ENCODE measurements at places on chromosomes 13 and 19.

DNA sequence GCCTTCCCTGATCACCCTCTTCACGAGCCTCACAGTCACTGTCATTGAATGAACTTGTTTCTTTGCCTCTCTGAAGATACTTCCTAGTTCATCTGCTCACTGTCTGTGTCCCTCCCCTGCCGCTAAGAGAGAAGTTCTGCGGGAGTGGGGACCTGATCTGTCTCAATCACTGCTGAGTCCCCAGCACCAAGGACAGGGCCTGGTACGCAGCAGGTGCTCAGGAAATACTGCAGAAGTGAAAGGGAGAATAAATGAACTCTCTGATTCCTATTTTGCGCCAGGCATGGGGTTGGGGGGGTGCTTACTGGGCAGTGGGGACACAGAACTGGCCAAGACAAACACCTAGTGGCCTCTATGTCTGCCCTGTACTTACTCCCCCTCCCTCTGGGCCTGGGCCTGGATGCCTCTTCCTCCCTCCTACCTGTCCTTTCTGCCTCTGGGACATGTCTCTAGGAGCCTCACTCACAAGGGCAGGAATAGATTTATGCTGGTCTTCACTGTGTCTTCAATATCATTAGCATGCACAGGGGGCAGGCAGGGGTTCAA, 17.5 kb downstream of the FCGBP start:
- DNase-seq, result no peak

GRCh38 chr19:43752287-43752875, 2.4 kb downstream of the SMG9 start:
- no peak for DNase-seq

DNA sequence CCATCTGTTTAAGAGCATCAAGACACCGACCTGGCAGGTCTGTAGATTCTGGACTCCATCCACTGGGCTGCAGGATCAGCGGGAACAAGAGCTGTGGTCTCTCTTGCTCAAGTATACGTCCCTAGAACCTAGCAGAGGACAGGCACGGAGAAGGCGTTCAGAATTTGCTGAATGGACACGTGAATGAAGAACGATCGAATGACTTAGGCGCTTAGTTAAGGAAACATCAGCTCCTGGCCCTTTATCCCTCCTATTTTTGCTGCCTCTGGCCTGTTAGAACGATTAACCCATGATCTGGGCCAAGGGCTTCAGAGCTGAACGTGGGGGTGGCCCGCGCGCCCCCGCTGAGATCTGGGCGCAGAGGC, 953 bp downstream of the DZIP1 start:
- DNase-seq, result peak; percentile 6

DNA sequence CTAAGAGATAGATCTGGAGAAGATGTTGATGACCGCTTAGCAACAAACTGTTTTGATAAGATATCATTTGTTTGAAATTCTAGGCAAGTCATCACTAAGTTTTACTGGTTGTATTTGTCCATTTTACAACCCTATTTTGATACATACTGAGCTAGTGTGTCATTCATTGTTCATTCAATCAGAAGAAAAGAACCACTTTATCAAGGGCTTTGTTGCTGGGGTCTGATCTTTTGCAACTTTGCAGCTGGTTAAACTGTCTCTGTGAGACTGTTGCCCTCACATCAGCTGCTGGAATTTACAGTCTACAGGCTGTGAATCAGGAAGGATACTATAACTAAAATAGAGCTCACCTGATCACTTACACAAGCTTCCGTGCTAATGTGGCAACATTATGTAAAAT, 290.5 kb downstream of the RFC3 start:
- DNase-seq, result no peak

DNA sequence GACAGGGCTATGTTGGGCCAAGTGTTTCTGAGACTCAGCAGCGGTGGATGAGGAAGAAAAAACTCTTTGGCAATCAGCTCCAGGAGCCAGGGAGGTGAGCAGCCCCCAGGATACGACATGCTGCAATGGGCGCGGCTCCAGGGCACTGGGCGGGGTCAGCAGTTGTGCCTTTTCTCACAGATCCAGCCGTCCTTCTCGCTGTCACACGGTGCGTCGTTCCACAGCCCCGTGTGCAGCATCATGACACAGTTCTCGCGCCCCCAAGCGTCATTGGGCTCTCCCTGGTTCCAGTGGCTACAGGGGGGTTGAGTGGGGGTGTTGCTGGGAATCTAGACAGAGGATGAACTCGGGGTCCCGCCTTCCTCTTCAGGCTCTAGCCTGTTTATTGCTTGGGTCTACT, 2.7 kb downstream of the CLEC4G start:
- DNase-seq, result no peak

DNA sequence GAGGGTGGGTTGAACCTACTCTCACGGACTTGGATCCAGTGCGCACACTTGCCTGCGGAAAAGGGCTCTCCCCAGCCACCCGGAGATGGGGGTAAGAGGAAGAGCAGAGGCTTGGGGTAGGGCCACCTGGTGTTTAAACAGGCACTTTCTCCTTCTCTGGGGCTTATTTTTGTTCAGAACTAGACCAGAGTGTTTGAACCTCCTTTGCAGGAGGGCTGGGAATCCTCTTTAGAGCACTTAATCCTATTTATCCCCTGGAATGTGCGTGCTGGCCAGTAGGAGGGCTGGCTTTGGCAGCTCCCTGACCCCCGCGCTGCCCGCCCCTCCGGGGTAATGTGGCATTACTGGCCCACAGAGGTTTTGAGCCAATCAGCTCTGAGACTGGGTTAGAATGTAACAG, 2.0 kb downstream of the RGS9BP start:
- DNase-seq, result no peak

DNA sequence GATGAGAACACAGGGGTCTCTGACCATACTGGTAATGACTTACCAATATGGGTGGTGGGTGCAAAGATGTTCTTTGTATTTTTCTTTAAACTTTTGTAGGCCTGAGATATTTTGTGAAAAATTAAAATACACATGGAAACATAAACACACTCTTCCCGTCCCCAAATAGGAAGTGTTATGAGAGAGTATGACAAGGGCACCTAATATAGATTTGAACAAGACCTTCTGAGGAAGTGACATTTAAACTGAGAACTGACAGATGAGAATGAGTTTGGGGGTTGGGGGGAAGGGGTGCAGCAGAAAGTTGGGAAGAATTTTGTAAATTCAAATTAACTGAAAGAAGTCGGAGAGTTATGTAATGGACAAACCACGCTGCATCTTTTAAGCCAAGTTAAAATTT, 224.2 kb downstream of the RGCC start:
- no peak for DNase-seq

- no peak for DNase-seq
These were observed 13.6 kb downstream of the ZNF490 start for GRCh38 chr19:12596927-12597548.

Data from HepG2 (cell line).